ENCODE measurements at places on chromosomes 1 and 21. TPM values are rescaled to one million over a fixed set of nuclear protein-coding genes. Genes with fewer than 3 reads are reported as not detected.

DNA sequence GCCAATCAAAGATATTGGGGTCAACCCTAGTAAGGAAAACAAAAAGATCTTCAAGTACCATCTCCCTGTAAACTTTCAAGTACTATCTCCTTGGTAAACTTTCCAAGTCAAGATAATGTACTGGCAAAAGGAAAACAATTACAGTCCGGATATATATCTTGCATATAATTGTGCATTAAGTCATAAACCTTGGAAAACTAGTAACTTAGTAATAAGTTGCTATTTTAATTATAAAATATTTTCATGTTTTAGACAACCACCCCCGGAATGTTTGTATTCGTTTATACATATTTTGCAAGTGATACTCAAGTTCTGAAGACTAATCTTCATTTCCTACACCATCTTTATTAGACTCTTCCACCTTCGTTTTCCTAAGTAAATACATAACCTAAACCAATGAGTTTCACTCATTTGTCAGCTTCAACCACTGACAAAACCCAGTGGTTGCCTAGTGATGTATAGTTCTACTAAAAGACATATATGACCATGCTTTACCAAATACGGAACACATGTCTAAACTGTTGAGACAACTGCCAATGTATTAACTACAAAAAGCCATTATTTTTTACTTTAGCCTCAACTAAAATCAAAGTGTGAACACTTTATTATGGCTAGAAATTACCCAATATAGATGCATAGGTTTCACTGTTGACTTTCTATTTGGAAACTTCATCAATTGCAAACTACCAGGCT is 1.7 kb downstream of the AKT3 start:
- no peak for DNase-seq

- DNase-seq: no peak
These were observed 72.8 kb downstream of the ETS2 start for GRCh38 chr21:38878379-38879179.

- DNase-seq: no peak
These were observed 61.3 kb downstream of the GLUL start for GRCh38 chr1:182330303-182330702.

- DNase-seq: no peak
These were observed 25.3 kb downstream of the BRINP3 start for GRCh38 chr1:190452272-190452848.

The C1orf185 gene
- not detected for total RNA-seq

DNA sequence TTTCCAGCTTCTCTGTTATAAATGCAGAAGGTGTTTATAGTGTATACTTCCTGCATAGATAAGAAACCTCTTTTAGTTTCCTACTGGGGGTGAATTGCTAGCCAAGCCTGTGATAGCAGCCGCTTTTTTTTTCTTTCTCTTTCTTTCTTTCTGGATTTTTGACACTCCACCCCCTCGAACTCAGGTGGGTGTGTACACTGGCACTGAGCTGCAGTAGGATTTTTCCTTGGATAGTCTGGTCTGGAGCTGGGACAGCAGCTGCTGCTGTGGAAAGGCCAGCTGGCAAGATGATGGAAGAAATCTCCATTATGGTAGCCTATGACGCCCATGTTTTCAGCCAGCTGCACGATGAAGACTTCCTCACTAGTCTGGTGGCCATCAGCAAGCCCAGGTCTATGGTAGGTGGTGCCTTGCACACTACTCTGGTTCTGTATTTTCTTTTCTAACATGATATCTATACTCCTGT is 122.5 kb upstream of the CACYBP start:
- peak; percentile 56 for DNase-seq

- no peak for DNase-seq
These were observed at the start of gene IL19 for GRCh38 chr1:206770531-206771337. IL19 (plus strand) TSS chr1:206770773; CDS start chr1:206836663, 65,890 bp downstream.

The PGLYRP4 gene
- total RNA-seq: not detected

DNA sequence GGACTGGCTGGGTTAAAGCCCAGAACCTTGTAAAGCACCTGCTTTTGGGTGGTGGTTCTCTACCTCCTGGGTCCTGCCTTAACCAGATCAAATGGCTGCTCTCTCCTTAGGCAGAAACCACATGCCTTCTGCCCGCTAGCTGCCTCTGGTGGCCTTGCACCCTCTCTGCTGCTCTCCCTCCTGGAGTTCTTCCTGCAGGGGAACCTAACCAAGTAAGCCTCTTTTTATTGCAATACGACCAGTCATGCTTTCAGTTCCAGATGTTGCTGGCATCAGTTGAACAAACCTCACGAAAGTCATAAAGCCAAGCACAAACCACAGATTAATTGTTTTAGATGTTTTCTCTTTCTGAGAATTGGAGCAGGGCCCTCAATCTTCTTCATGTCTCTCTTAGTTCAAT is 118.9 kb downstream of the GDAP2 start:
- no peak for DNase-seq

DNA sequence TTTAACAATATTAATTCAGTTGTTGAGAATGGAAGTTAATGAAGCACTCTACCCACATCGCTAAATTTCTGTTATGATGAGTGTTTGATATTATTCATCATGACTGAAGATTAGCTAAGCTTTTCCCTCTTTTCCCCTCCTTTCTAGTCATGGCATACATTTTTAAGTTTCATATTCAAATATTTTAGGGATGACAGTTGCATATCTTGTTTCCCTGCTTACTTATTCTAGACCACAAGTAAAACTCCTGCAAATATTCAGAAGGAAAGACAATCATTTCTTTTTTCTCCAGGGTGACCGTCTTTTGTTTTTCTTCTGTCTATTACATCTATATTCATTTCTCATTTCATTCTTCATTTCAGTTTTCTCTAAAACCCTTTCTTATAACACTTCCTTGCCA is 906.0 kb downstream of the ADGRL2 start:
- DNase-seq: no peak

The SPRR1A gene
- total RNA-seq: not detected

The AMY2A gene
- not detected for total RNA-seq

DNA sequence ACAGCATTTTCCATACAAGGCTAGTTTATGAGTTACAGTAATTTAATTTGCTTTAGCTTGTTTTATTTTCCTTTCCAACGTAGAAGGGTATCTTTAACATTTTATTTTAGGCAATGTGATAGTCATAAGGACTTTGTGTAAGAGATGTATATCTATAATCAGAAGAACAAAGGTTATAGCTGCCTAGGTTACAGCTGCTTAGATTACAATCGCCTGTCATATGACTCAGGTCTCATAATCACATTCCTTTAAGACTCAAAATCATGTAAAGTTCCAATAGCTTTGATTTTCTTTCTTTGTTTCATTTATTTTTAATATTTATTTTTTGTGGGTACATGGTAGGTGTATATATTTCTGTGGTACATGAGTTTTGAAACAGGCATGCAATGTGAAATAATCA is 37.8 kb upstream of the COP1 start:
- no peak for DNase-seq

The PLA2G2F gene
- not detected for total RNA-seq

GRCh38 chr1:58929671-58930325 is 146.0 kb upstream of the JUN start:
- DNase-seq: no peak

The OR2L2 gene
- 1.4 TPM for total RNA-seq

GRCh38 chr1:75901371-75901770 is 30.8 kb downstream of the ASB17 start:
- DNase-seq: no peak

DNA sequence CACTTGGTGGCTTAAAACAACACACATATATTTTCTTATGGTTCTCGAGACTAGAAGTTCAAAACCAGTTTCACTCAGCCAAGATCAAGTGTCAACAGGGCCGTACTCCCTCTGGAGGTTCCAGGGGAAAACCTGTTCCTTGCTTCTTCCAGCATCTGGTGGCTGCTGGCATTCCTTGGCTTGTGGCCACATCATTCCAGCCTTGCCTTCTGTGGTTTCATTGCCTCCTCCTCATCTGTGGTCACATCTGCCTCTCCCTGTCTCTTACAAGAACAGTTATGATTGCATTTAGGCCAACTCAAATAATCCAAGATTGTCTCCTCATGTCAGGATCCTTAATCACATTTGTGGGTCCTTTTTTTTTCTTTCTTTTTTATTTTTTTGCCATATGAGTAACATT is 240.7 kb upstream of the HOOK1 start:
- DNase-seq: no peak

Data from occipital lobe (tissue), 3 donors.